G401 (cell line): ENCODE measurements at places on chromosomes 5 and 9. TPM values are rescaled to one million over a fixed set of nuclear protein-coding genes. Genes with fewer than 3 reads are reported as not detected.

The NUTM2F gene
- total RNA-seq = not detected in 2 replicates

The DIRAS2 gene
- not detected in 2 replicates for total RNA-seq

The FOXD4L3 gene
- total RNA-seq = not detected in 2 replicates

The MARVELD2 gene
- not detected in 2 replicates for total RNA-seq

The SPINK6 gene
- total RNA-seq = not detected in 2 replicates
